ENCODE measurements at places on chromosomes 3 and 15. TPM values are rescaled to one million over a fixed set of nuclear protein-coding genes. Genes with fewer than 3 reads are reported as not detected.

The IQCH gene
- polyA plus RNA-seq, result 8.5 TPM

The RGMA gene
- 8.6 TPM for polyA plus RNA-seq

DNA sequence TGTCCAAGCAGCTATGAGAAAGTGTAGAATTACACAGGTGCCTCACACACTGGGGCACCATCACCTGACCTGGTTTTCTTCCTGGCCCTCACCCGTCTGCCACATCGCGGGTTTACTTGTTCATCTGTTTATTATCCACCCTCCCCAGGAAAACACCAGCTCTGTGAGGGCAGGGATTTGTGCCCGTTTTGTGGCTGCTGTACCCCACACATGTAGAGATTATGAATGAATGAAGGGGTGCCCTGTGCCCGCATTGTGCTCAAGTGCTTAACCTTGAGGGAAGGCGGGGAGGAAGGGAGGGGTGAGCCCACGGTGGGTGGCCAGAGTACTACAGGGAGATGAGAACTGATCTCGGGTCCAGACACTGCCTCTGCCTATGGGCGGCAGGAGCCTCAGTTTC is 108.4 kb downstream of the WNT7A start:
- no peak for DNase-seq

GRCh38 chr3:65039754-65040210 is 352.0 kb upstream of the ADAMTS9 start:
- no peak for DNase-seq

GRCh38 chr15:56739964-56740640 is 6.8 kb upstream of the ZNF280D start:
- DNase-seq, result no peak

DNA sequence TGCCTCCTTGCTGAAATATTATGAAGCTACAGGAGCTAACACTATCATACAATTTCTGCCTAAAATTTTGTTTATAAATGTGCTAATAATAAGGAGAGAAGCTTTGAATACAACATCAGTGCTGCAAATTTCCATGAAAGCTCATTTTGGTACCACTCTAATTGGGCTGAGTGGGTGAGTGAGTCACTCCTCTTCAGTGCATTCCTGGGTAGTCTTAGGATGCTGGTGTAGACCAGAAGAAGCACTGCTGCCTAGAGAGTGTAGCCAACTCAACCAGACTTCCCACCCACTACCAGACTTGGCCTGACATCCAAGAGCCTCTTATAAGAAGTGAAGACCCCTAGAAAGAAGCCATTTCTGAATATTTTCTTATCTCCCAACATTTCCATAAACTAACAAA is 32.5 kb upstream of the CCDC54 start:
- no peak for DNase-seq

GRCh38 chr3:167166012-167166411 is 214.1 kb downstream of the ZBBX start:
- DNase-seq, result no peak

The CILP gene
- polyA plus RNA-seq, result 3.5 TPM

DNA sequence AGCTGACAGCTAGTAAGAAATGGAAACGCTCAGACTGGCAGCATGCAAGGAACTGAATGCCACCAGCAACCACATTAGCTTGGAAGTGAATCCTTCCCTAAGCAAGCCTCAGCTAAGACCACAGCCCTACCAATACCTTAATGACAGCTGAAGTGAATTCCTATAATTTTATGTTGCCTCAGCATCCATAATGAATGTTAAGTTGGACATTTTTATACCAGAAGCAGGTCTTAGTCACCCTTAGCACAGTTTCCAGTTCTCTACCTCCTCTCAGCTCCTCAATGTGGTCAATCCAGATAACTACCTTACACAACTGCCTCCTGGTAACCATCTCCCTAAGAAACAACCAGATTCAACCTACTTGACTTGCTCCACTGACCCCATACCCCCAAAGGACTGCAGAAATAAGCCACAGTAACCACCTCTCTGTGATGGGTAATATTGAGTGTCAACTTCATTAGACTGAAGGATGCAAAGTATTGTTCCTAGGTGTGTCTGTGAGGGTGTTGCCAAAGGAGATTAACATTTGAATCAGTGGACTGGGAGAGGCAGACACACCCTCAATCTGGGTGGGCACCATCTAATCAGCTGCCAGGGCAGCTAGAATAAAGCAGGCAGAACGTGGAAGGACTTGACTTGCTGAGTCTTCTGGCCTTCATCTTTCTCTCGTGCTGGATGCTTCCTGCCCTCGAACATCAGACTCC is 33.5 kb downstream of the NEDD4 start:
- no peak for DNase-seq

GRCh38 chr3:27686642-27687041 is 35.5 kb downstream of the EOMES start:
- no peak for DNase-seq

- no peak for DNase-seq
Observed at GRCh38 chr3:51379301-51379700, 5.8 kb upstream of the MANF start.

GRCh38 chr3:149933858-149934257 is 36.8 kb downstream of the PFN2 start:
- DNase-seq, result no peak

- DNase-seq, result no peak
Observed at GRCh38 chr15:94294556-94294955, 63.2 kb downstream of the MCTP2 start.

DNA sequence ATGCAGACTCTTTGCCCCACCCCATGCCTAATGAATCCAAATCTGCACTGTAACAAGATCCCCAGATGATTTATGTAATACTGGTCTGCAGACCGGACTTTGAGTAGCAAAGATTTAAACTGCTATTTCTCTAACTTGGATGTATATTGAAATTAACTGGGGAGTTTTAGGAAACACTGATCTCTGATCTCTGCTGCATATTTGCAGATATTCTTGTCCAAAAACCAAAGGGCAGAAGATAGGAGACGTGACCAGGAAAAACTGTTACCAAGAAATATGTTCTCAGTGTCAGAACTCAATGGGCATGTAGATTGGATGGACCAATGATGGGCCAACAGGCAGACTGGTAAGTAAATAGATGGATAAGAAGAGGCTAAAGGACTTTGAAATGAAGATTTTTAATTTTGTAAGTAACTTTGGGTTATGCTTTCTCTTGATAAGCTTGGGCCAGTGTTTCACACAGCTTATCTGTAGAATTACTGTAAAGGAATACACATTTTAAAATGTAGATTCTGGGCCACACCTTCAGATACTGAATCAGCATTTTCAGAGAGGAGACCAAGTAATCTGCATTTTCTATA is 64.5 kb upstream of the TP63 start:
- no peak for DNase-seq

The SLC27A2 gene
- polyA plus RNA-seq, result 81.2 TPM

DNA sequence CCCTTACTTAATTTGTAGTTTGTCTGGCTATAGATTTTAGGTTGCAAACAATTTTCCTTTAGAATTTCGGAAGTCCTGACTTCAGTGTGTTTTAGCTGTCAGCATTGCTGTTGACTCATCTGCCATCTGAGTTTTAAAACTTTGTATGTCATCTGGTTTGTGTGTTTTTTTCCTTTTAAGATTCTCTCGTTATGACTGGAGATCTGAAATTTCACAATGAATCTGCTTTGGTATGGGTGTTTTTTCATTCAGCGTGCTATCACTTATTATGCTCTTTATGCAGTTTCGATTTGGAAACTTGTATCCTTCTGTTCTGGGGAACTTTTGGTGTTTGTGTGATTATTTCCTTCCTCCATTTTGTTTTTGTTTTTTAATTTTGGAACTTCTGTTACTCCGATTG is 53.7 kb upstream of the ZNF280D start:
- DNase-seq, result no peak

- DNase-seq, result no peak
Observed at GRCh38 chr3:2372306-2372705, 273.6 kb downstream of the CNTN4 start.

DNA sequence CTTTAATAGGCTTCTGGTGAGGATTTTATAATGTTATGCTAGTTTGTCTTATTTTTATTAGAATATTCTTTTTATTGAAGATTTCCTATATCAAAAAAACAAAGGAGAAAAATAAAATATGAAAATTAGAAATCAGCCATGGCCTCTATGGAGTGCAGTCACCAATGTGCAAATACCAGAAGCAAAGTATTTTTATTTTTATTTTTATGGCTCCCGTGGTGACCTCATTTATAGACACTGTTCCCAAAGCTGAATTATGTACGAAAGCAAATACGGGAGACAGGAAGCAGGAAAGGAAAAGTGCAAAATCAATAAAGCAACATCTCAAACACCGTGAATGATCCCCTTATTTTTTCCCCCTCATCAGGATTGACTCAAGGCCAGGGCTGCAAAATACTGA is 35.1 kb downstream of the DAZL start:
- no peak for DNase-seq

The GOLGA6L9 gene
- 8.5 TPM for polyA plus RNA-seq

GRCh38 chr3:188486126-188486525 is 332.2 kb downstream of the LPP start:
- no peak for DNase-seq

GRCh38 chr3:70726961-70727360 is 414.5 kb upstream of the MDFIC2 start:
- no peak for DNase-seq

GRCh38 chr3:110243081-110243480 is 828.5 kb upstream of the NECTIN3 start:
- no peak for DNase-seq

DNA sequence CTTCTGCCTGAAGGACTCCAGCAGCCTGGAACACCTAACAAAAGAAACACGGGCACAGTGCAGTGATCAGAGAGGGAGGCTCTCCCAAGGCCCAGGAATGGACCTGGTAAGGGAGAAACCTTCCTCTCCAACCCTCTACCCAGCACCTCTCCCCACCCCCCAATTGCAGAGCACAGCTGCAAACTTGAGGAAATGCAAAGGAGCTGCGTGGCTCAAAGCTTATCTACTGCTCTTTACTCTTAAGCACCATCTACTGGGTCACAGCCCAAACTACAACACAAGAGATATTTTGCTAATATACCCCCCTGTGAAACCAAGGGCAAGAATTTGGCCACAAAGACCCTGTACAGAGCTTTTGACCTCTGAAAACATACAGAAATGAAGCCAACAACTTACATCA is 328.3 kb downstream of the OXSM start:
- DNase-seq, result no peak

DNA sequence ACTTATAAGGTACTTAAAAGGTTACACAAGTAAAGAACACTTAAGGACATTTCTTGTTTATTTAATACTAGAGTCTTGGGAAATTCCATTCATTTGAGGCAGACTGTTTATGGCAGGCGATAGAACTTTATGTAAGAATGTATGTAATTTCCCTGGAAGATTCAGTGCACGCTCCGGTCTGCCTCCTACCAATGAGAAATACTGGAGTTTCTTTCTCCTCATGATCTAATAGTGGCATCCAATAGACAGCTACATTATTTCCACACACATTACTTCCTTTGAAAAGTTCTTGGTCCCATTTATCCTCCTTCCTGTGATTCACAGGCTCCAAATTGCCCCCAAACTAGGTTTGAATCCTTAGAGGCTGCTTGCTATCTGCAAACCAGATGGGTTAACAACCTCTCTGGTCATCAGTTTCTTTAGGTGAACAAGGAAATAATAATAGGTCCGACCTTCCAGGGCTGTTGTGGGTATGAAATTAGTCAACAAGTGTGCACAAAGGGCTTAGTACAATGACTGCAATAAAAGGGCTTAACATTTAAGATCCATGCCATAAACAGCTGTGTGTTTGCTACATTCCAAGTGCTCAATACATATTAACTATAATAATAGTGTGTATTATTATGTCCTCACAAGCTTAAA is 30.7 kb downstream of the EIF4E3 start:
- no peak for DNase-seq

DNA sequence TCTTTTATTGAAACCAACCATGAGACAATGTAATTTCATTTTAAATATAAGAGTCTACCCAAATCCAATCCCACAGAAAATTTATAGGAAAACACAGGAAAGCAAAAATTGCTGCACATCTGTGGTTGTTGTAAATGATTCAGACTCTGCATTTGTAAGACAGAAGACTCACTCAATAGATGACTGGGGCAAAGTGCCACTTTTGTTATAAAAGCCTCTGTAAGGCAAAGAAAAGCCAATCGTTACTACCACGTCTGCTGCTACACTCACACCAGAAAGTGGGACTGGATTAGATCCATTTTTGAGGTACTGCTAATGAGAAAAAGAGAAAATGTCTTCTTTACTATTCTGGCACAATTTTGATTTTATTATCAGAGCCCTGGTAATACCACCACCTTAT is 74.9 kb downstream of the SEMA6D start:
- DNase-seq, result no peak

- DNase-seq, result no peak
Observed at GRCh38 chr15:61857169-61857829, 202.9 kb downstream of the VPS13C start.

DNA sequence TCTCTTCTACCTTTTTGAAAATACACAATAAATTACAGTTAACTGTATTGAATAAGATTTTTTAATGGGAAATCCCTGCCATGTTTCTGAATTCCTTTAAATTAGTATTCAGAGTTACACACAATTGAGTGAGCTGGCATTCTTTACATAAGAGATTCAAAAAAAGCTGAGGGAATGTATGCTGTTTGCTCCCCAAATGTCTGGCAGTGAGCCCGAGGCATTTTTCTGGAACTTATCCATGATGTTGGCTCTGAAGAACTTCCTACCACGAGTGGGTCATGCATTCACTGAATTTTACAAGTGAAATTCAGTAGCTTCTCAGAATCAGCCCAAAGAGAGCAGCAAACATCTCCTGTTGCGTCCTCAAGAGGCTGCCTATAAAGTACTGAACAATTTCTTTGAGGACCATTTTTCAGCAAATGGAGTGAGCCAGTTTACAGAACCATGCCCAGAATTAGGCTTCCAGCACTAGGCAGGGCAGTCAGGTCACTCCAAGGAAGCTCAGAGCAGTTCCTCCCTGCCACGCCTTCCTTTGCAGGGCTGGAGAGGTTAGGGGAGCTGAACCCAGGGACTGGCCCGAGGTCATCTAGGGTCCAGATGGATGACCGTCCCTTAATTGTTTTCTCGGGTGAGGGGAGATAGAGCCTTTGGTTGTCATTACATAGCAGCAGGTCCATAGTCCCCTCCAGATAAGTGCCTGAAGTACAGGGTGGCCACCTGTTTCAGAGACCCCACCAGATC is 21.2 kb downstream of the GABRA5 start:
- DNase-seq, result no peak

GRCh38 chr3:87805670-87806069 is 253.1 kb downstream of the CGGBP1 start:
- no peak for DNase-seq

- DNase-seq, result no peak
Observed at GRCh38 chr3:54120657-54121413, 1.5 kb upstream of the CACNA2D3 start.

The MAGI1 gene
- 30.7 TPM for polyA plus RNA-seq

- no peak for DNase-seq
Observed at GRCh38 chr3:152870027-152870426, 35.1 kb downstream of the P2RY1 start.

GRCh38 chr3:78881501-78881900 is 886.3 kb downstream of the ROBO1 start:
- no peak for DNase-seq

GRCh38 chr3:12722226-12722625 is 36.8 kb downstream of the TMEM40 start:
- no peak for DNase-seq

The MAPKAPK3 gene
- 38.4 TPM for polyA plus RNA-seq

The ADAMTS9 gene
- 166 TPM for polyA plus RNA-seq

- no peak for DNase-seq
Observed at GRCh38 chr3:5437783-5438323, 250.3 kb downstream of the EDEM1 start.

- peak; percentile 16 for DNase-seq
Observed at GRCh38 chr3:112734736-112735350, 93.9 kb upstream of the CCDC80 start.

The TNNC1 gene
- polyA plus RNA-seq, result 7.2 TPM

Data from renal cortex interstitium (tissue), 15 donors.